ENCODE measurements at places on chromosomes 2 and 18.

DNA sequence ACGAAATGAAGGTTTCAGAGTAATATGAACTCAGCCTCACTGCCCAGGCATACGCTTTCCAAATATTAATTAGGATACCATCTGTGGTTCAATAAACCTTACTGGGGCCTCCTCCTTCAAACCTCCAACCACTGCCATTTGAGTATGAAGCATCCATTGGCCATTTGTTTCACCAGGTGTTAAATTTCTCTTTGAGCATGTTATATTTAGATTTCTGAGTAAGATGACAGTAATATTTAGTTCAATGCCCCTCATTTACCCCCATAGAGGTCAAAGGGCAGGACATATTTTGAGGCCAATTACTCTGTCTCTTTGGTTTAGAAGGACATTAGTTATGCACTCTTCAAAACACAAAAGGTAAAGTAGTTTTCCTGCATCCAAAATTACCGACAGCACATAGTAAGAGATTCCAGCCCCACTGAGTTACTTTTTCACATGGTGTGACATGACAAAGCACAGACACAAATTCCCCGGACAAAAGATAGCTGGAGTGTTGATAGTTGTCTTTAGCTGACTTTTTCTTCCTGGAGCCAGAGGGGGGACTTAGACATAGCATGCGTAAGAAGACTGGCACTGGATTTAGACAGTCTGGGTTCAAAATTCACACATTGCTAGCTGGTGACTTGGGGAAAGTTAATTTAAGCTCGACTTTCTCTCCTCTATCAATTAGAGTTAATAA is 33.1 kb upstream of the LNPK start:
- no peak for DNase-seq

GRCh38 chr18:31990823-31991222 is 27.8 kb upstream of the RNF125 start:
- DNase-seq, result no peak

GRCh38 chr18:179499-179898 is 21.1 kb downstream of the USP14 start:
- DNase-seq, result no peak

GRCh38 chr2:81675641-81676040 is 1371.1 kb upstream of the LRRTM1 start:
- DNase-seq, result no peak

GRCh38 chr2:195337597-195337996 is 319.4 kb upstream of the SLC39A10 start:
- no peak for DNase-seq

- no peak for DNase-seq
Measured at GRCh38 chr2:26570083-26570430, 71.1 kb downstream of the CIB4 start.

GRCh38 chr2:42622943-42623676 is 54.7 kb downstream of the MTA3 start:
- no peak for DNase-seq

- DNase-seq, result no peak
Measured at GRCh38 chr18:49875783-49876182, 62.5 kb upstream of the ACAA2 start.

- DNase-seq, result no peak
Measured at GRCh38 chr2:7437141-7437540, 519.9 kb downstream of the RNF144A start.

DNA sequence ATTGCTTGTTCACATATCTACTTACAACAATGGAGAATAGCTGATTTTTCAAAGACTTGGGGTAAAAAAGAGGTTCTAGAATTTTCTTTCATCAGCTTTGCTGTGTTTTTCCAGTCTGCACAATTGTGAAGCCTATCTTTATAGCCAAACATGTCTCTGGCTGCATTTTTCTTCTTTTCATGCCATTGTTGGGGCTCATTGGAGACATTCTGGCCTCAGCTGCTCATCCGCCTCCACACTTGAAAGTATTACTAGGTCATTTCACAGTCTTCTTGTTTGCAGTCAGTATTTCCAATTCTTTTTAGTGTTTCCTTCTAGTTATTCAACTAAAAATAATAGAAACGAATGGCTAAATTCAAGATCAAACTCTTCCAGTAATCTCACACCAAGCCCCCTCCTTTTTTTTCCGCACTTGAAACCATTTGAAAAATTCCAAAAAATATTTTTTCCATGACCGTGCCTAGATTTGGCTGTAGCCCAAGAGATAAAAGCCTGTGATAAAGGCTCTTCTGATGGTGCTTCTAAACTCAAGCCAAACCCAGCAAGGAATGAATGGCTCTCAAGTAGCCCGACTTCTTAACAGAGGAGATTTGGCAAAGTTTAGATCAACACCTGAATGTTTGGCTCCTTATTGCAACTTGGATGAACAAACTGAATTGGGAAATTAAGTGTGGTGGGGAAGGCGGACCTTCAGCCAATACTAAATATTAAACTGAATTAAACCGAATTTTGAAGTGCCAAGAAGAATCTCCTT is 103.4 kb downstream of the NRP2 start:
- no peak for DNase-seq

GRCh38 chr2:15169326-15170069 is 391.6 kb downstream of the NBAS start:
- DNase-seq, result no peak
